ENCODE measurements at places on chromosomes 11 and 22.

- DNase-seq: no peak
Measured at GRCh38 chr22:42001706-42002105, 3.1 kb downstream of the WBP2NL start.

GRCh38 chr11:110475671-110476070, 45.9 kb downstream of the FDX1 start:
- DNase-seq: no peak

- no peak for DNase-seq
Measured at GRCh38 chr11:124380585-124380984, 3.7 kb downstream of the OR8B2 start.

DNA sequence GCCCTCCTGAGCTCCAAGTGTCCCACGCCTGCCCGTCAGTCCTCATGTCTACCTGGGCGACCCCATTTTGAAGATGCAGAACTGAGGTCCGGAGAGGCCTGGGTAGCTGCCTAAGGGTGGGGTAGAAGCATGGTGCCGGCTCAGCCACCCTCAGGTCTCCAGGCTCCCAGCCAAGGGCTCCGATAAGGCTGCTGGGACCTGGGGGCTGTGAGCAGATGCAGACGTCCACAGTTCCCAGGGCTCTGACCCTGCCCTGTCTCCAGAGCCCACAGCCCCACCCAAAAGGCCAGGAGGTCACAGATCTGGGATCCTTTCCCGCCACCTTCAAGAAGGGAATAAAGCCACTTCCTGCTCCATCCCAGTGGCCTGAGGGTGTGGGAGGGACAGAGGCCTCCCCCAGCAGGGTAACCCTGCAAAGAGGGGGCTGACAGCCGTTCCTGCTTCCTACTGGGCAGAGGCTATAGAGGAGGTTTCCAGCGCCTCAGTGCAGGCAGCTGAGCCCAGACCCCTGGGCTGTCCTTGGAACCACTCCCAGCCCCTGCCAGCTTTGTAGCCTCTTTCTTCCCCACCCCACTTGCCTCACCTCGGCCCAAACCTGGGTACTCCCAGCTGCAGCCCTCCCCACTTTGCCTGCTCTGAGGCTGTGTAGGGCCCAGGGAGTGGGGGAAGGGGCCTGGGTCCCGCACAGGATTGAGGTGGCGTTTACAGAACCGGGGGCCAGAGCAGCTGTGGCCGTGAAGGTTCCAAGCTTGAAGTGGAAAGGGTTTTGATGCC, 85.5 kb downstream of the CDKN1C start:
- DNase-seq: no peak

DNA sequence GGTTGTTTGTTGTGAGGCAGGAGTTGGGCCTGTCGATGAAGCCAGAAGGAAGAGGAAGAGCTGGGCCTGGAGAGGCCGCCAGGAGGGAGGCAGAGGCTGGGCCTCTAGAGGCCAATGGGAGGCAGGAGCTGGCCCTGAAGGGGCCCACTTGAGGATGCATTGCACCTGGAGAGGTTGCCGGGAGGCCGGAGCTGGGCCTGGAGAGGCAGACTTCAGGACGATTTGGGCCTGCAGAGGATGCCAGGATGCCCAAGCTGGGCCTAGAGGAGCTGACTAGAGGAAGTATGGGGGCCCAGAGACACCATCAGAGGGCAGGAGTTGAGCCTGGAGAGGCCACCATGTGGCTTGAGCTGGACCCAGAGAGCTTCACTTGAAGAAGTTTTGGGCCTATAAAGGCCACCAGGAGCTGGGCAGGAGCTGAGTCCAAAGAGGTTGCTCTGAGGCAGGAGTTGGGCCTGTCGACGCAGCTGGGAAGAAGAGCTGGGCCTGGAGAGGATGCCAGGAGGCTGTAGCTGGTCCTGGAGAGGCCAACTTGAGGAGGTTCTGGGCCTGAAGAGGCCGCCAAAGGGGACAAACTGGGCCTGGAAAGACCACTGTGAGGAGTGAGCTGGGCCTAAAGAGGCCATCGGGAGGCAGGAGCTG, 39.0 kb downstream of the OR4C45 start:
- no peak for DNase-seq

DNA sequence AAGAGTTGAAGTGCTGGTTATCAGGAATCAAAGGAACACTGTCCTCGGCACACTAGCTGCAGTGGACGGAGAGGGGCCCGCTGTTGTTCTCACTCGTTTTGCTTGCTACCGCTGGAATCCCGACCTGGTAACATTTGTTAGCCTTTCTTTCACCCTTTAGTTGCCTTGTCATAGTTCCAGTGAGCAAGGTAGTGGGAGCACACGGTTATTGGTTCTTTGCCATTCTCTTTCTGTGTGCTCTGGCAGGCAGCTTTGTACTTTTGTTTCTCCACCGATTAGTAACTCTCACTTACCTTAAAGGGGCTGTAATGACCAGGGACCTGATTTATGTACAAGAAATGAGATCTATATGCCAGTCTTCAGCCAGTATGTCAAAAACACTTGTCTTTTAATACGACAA, 1.8 kb downstream of the DEPDC7 start:
- no peak for DNase-seq

GRCh38 chr11:11985954-11986949, 22.2 kb downstream of the DKK3 start:
- no peak for DNase-seq

GRCh38 chr11:110113505-110113904, 20.3 kb downstream of the ZC3H12C start:
- no peak for DNase-seq

GRCh38 chr11:118443590-118444218, 7.4 kb downstream of the KMT2A start:
- no peak for DNase-seq

- no peak for DNase-seq
Measured at GRCh38 chr22:43270314-43270908, 72.8 kb downstream of the SCUBE1 start.

DNA sequence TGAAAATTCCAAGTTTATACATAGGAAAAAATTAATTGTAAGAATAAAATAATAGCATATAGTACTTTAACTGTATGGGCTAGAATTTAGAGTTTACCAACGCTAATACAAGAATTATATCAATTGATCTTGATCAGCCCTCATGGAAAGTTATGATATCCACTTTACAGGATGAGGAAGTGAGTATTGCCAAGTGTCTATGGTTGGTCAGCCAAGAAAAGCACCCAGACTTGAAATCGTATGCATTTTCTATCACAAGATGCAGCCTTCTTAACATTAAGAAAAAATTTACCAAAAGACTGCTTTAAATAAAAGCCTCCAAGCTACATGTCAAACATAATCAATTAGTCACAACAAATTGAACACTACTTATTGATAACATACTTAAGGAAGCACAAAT, 53.0 kb downstream of the DDI1 start:
- DNase-seq: no peak

DNA sequence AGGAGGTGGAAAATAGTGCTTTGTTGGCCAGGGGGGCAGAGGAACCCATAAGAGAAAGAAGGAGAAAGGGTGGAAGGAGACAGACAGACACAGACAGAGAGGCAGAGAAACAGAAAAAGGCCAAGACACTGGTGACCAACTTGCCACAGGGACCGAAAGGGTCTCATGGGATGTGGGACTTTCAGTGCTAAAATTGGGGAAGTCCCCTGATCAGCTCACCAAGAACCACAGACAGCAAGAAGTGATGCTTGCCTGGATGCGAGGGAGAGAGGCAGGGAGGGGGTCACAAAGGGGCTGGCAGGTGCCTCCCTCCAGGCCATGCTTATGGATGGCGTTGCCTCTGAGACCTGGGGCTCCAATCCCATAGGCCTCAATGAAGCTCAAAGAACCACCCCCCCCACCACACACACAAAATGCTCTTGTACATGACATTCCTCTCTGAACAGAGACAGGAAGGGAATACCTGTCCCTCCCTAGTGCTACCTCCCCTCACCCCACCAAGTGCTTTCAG, 413.4 kb downstream of the MN1 start:
- no peak for DNase-seq

- DNase-seq: no peak
Measured at GRCh38 chr11:114027926-114028325, 31.6 kb upstream of the ZBTB16 start.

- no peak for DNase-seq
Measured at GRCh38 chr11:92941676-92942571, 27.5 kb upstream of the MTNR1B start.

GRCh38 chr11:24478718-24479117, 18.1 kb upstream of the LUZP2 start:
- DNase-seq: no peak

DNA sequence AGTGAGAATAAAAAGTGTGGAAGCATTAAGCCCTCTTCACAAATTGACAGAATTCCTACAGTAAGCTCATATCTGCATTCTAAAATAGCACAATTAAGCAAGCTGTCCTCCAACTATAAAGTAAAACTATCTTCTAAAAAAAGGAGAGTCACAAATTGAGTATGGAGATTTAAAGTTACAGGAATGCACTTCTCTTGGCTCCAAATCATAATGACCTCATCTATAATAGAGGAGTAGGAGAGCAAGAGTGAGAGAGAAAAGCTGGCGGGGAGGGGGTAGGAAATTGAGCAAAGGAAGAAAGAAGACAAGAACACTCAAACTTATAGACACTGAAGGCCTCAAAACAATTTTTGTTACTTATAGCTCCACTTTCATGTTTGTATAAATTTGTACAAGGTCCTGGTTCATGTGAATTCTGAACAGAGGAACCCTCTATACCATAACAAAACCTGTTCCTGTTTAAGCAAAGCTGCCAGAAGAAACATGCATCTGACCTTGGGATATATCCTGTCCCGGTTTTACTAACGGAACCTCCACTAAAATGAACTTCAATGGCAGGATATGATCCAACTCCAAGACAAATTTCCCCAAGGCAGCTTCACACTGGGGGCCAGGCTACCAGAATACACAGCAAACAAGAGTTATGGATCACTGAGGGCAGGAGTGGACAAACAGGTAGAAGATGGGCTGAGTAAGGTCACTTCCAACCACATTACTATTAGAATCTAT, 37.2 kb downstream of the SLC35F2 start:
- no peak for DNase-seq

- no peak for DNase-seq
Measured at GRCh38 chr11:72078477-72078876, 1.9 kb downstream of the NUMA1 start.

GRCh38 chr22:29636751-29637150, 33.3 kb downstream of the NF2 start:
- no peak for DNase-seq

DNA sequence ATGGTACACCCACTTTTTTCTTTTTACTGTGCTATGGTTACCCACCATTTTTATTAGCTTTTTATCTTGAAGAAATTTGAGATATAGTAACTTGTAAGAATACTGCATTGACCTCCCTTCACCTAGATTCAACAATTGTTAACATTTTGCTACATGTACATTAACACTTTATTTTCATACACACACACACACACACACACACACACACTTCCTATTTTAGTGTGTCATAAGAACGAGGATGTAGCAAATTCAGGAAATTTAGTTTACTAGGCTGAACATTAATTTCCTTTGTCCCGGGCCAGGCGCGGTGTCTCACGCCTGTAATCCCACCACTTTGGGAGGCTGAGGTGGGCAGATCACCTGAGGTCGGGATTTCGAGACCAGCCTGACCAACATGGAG, 1.1 kb upstream of the ATP6V1E1 start:
- DNase-seq: no peak

DNA sequence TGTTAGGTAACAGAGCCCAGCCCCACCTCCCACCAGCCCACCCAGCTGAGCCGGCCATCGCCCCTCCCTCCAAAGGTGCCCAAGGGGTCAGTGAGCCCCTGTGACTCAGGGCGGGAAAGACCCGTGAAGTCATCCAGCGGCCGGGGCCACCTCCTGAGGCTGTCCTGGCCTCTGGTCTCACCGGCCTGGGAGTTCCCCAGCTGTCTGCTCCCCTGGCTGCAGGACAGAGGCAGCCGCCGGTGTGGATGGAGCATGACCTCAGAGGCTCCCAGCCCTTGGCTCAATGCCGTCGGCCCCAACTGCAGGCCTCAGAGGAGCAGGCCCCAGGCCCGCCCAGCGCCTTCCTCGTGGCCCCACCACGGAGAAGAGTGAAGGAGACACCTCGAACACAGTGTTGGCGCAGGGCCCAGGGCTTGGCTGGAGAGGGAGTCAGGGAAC, 28.7 kb downstream of the RPL3 start:
- no peak for DNase-seq

Data from stimulated activated CD4-positive, alpha-beta T cell treated with anti-CD3 and anti-CD28 coated beads, Interleukin-1b, Interleukin-23, amount 100 ng/mL, for 1 hour (primary cell).